ENCODE measurements at places on chromosomes 6 and 20.

- ATAC-seq, result no peak
These were observed 1.7 kb upstream of the FBXO5 start for GRCh38 chr6:152984513-152984872.

DNA sequence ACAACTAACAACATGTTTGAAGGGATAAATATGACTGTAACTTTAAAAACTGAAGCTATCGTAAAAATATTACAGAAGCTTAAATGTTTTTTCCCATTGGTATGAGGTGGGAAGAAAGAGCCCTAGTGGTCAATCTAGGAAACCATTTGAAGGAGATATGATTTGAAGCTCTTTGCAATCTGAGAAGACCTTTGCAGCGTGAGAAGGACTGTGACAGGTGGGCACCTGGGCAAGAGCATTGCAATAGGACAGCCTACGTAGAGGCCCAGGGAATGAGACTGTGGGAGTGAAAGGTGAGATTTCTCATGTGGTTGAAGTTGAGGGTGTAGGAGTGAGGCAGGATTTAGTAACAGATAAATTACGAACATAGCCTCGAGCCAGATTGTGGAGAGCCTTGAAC is 108.0 kb upstream of the PDE7B start:
- no peak for ATAC-seq

- no peak for ATAC-seq
These were observed 23.9 kb downstream of the ROS1 start for GRCh38 chr6:117401799-117402198.

DNA sequence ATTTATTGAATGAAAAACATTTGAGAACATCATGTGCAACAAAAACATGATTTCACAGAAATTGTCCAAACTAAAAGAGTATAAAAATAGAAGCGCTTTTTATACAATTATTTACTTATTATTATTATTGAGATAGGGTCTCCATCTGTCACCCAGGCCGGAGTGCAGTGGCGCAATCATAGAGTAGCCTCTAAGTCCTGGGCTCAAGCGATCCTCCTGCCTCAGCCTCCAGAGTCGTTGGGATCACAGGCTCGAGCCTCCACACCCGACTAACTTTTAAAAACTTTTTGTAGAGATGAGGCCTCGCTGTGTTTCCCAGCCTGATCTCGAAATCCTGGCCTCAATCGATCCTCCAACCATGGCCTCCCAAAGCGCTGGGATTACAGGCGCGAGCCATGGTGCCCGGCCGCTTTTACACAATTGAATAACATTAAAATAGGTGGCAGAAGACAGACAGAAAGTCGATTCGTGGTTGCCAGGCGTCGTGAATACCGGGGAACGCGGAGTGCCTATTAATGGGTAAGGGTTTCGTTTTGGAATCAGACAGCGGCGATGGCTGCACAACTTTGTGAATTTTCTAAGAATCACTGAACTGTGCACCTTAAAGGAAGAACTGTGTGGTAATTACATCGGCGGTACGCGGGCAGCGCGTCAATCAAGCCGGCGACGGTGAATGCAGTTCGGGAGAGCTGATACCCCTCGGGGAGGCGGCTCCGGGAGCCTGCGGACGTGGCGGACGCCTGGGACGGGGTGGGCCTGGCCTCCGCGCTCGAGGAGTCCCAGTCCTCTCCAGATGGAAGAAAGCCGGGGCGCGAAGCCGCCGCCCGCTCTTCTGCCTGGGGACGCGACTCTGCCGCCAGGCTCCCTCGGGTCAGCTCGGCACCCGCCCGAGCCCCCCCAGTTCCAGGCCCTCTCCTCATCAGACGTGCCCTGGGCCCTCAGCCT is 807 bp downstream of the TBC1D20 start:
- ATAC-seq, result peak; percentile 66

- no peak for ATAC-seq
These were observed 146.6 kb downstream of the FRK start for GRCh38 chr6:115914098-115914497.

- no peak for ATAC-seq
These were observed 44.9 kb upstream of the KCNG1 start for GRCh38 chr20:51067792-51068191.

GRCh38 chr20:63441136-63442099 is 31.0 kb downstream of the KCNQ2 start:
- ATAC-seq, result no peak

DNA sequence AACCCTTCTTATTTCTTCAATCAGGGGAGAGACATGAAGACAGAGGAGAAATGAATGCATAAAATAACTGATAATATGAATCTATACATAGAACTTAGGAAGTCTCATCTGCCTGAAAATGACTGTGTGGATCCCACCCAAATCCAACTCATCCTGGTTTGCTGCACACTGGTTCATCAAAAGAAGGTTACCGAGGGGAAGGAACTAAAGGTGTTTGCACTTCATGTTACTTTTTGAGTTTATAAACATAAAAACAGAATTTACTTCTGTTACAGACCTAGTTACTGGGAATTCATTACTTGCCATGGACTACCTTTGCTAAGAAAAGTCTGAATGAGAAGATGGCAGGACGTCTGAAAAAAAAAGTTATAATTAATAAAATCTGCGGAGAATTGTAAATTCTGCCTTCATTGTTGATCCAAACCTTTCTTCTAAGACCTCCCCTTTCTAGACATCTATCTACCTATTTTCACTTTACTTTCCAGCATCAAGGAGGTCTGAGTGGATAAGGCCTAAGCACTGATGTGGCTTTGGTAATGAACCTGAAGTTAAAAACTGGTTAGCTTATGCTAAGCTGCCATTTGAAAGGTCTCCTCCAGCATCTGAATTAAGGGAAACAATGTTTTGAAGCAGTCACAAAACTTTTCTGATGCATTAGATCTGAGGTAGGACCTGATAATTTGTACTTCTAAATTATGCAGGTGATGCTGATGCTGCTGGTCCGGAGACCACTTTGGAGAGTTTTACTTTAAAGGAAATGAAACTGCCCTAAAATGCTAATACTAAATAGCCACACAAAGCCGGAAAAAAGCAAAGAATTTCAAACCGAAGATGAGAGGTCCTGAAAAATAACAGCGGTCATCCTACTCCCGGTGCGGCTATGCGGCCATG is 84.0 kb downstream of the HFE start:
- no peak for ATAC-seq

- no peak for ATAC-seq
These were observed 503.9 kb upstream of the EYS start for GRCh38 chr6:66210964-66211363.

DNA sequence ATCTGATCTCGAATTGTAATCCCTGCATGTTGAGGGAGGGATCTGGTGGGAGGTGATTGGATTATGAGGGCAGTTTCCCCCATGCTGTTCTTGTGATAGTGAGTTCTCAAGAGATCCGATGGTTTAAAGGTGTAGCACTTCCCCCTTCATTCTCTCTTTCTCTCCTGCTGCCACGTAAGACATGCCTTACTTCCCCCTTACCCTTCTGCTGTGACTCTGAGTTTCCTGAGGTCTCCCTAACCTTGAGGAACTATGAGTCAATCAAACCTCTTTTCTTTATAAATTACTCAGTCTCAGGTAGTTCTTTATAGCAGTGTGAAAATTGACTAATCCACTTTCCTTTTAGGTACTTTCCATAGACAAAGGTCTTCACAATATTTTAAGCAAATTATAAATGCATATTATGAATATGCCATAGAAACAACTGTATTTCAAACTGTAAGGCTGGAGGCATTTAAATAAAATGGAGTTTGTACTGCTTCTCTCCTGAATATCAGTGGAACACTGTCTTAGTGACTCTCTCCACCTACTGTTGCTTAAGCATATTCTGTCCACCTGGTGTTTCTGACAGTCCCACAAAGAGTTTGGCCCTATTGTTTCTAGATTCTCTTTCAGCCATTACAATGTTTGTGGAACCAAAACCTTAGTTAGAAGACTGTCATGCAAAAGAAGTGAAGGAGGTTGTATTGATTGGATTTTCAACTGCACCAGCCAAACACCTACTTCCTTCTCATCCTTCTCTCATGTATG is 24.3 kb upstream of the IL17A start:
- ATAC-seq, result no peak

DNA sequence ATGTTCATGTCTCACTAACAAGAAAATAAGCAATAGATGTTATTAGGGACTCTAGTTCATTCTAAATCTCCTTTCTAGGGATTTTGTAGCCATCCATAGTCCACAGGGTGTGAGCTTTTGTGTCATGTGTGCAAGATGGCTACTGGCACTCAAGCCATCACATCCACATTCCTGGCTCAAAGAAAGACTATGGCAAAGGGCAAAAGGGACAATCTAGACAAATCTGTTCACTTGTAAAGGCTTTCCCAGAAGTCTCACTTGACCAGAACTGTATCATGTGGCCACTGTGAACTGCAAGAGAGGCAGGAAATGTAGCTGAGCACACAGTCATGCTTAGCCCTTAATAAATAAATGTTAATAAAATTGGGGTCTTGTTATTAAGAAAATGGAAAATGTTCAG is 212.6 kb upstream of the EXOC2 start:
- no peak for ATAC-seq

DNA sequence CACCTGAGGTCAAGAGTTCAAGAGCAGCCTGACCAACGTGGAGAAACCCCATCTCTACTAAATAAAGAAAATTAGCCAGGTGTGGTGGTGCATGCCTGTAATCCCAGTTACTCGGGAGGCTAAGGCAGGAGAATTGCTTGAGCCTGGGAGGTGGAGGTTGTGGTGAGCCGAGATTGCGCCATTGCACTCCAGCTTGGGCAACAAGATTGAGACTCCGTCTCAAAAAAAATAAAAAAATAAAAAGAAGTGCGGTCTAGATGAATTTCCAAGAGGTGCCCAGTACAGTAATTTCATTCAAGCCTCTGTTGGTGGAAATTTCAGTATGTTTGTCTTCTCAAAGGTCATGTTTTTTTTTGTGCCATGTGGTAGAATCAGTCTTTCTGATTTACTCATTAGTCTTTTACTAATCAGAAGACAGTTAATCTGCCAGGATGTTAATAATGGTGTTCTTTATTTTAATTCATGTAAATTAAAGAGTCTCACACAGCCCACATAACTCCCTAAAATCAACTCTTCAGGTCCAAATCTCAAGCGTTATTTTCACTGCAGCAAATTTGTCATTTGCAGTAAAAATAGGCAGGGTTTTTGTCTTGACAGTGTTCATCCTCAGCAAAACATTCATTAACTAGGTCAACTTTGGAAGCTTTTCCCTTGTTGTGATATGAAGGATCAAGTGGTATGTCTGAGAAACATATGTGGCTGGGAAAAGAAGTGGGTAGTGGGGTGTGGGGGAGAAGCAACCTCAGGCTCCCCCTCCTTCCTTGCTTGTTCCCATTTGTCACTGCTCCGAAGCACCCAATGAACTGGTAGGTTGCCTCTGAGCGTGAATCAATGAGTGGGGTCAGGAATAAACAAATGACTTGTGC is 13.3 kb downstream of the TP53INP2 start:
- no peak for ATAC-seq

DNA sequence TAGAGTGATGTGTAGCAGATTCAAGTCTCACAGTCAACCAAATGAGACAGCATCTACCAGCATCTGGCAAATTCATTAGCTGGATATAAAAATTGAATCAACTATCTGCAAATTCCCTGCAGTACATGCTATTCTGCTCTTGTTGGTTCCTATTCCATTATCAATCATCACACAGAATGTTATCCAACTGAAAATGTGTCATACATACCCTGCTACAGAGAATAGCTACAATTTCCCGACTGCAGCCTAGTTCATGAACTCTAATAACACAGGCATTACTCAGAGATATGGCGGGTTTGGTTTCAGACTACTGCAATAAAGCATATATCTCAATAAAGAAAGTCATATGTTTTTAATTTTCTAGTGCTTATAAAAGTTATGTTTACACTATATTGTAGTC is 78.4 kb downstream of the AHI1 start:
- ATAC-seq, result no peak

- ATAC-seq, result no peak
These were observed 101.2 kb downstream of the MYO6 start for GRCh38 chr6:75850026-75850833.

- peak; percentile 78 for ATAC-seq
These were observed 606.0 kb upstream of the HTR1E start for GRCh38 chr6:86331265-86331840.

GRCh38 chr20:63635431-63636141 is 8.7 kb upstream of the GMEB2 start:
- no peak for ATAC-seq

GRCh38 chr6:129843573-129843972 is 17.5 kb downstream of the TMEM244 start:
- ATAC-seq, result no peak

DNA sequence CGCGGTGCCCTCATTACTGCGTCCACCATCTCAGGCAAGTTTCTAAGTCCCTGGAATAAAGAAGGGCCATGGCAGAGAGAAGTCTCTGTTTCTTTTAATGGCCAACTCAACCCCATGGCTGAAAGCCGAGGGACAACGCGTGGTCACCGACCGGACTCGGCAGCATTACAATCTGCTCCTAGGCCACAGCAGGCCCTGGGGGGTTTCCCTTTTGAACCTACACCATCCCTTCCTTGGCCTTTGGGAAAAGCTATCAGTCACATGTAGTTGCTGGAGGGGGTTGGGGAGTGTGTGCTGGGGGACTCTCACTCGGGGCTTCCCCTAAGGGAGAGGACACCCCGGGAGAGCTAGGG is 11.1 kb upstream of the FAM83C start:
- no peak for ATAC-seq

- ATAC-seq, result no peak
These were observed 410.5 kb downstream of the QKI start for GRCh38 chr6:163825033-163825432.

DNA sequence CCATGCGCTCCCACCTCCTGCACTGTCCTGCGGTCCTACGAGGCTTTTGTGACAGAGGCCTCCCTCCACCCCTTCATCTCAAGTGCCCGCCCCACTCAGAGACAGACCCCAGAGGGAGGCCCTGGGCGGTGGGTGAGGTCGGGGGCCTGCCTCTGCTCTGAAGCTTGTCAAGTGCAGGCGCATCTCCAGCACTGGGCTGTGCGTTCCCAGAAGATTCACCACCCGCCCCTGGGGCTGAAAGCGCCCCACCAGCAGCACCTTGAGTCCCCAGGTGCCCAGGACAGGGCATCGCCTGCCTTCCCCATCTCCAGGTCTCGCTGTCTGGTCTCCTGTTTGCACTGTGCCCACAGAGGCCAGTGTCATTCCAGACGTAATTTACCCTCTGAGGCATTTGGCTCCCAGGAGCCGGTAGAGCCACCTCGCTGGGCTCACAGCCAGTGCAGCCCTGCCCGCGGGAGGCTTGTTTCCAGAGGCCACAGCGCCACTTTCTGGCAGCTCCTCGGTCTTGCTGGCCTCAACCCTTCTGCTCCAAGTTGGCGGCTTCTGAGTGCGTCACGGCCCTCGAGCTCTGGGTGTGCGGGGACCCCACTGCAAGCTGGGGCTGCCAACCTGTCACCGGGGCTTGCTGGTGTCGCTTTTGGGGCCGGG is 191.1 kb downstream of the TAF4 start:
- ATAC-seq, result no peak

GRCh38 chr6:71127374-71127773 is 161.2 kb upstream of the OGFRL1 start:
- no peak for ATAC-seq

- no peak for ATAC-seq
These were observed 1.3 kb upstream of the DNAH8 start for GRCh38 chr6:38713812-38714211.

DNA sequence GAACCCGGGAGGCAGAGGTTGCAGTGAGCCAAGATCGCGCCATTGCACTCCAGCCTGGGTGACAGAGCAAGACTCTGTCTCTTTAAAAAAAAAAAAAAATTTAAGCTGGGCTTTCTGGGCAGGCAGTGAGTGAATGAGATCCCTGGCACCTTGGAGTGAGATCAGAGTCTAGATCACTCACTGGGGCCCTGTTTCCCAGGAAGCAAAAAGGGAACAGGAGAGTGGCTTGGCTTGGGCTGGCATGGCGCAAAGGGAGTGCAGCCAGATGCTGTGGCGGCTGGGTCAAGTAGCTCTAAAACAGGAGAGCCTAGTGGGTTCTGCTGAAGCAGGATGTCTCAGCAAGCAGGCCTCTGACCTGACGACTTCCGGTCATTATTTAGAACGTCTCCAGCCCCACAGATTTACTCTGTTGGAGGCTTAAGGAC is 10.4 kb downstream of the PLCG1 start:
- no peak for ATAC-seq
